Type B pancreatic cell (in vitro differentiated cells): ENCODE measurements at places on chromosomes 1 and 21.

DNA sequence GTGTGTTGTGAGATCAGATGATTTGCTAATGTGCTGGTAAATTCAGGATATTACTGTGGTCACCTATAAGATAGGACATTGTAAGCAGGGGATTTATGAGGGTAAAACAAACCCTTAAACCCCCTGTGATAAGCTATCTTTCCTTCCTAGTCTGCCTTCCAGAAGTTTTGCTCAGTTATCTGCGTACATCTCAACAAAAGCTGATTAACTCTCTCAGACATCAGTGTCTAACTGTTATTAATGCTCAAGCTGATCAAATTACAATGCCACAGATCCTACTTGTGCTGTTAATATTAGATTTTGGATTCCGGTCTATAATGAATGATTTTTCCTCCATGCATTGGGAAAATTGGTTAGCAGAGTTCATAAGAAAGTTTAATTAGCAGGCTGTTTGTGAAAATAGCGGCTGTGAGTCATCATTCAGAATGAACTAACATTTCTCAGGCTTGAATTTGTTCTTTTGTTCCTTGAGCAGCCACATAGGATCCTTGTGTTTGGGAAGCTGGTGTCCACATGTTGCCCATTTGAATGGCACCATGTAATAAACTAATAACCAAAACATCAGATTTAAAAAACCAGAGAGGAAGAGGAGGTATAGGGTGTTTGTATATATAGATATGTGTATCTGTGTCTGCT is 48.7 kb downstream of the ELAVL4 start:
- no peak for DNase-seq
- no peaks in the 10 kb centered on the region for H3K4me1 ChIP-seq
- no peak overlapping the region for H3K27ac ChIP-seq
- H3K27me3 ChIP-seq: peaks cover 6% of the 10 kb centered on the region
- H3K4me3 ChIP-seq: no peak overlapping the region
- H3K36me3 ChIP-seq: no peaks in the 10 kb centered on the region

GRCh38 chr1:107804741-107805140 is 160.2 kb downstream of the VAV3 start:
- no peaks in the 10 kb centered on the region for H3K36me3 ChIP-seq
- H3K4me3 ChIP-seq: no peak overlapping the region
- no peak overlapping the region for H3K27ac ChIP-seq
- DNase-seq: no peak

DNA sequence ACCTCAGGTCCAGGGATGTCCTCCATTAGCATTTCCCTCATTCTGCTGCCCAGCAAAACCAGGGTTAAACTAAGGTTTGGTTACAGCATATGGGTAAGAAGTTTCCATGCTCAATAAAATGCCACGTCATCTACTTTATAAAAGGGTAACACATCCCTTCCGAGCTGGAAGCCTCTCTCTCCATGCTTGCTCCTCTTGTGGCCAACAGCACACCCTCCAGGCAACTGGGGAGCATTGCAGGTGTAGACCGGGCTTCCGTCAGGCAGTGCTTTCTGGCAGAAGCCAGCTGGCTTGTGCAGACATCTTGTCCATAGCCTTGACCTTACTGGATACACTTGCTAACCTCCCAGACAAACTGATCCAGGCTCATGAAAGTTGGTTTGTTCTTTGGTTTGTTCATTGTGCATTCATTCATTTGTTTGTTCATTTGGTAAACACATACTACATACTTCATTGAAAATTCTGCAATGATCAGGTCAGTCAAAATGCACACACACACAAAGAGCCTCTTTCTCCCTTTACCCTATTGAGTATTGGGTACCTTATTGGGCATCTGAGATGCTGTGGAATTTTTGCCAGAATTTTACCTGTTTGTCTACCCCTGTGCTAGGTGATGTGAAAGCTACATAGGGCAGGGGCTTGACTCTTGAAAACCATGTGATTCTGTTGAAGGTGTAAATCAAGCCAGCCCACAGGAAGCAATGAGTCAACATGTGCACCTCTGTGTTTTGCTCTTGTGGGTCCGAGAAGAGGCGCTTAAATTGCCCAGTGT is 422.8 kb downstream of the CAMTA1 start:
- DNase-seq: no peak
- peaks cover 39% of the 10 kb centered on the region for H3K27me3 ChIP-seq
- no peak overlapping the region for H3K27ac ChIP-seq
- H3K36me3 ChIP-seq: no peaks in the 10 kb centered on the region
- no peaks in the 10 kb centered on the region for H3K4me1 ChIP-seq

GRCh38 chr1:226820941-226821718 is 49.3 kb upstream of the PSEN2 start:
- no peak overlapping the region for H3K27ac ChIP-seq
- peaks cover 13% of the 10 kb centered on the region for H3K4me1 ChIP-seq
- no peak overlapping the region for H3K4me3 ChIP-seq
- no peak for DNase-seq

- peaks cover 4% of the 10 kb centered on the region for H3K36me3 ChIP-seq
- peaks cover 26% of the 10 kb centered on the region for H3K4me1 ChIP-seq
- no peak overlapping the region for H3K4me3 ChIP-seq
- H3K27me3 ChIP-seq: peaks cover 3% of the 10 kb centered on the region
- no peak overlapping the region for H3K27ac ChIP-seq
These were observed 114.5 kb downstream of the NUF2 start for GRCh38 chr1:163436140-163436812.

GRCh38 chr1:228511546-228512445 is 24.6 kb downstream of the RNF187 start:
- H3K4me1 ChIP-seq: no peaks in the 10 kb centered on the region
- peaks cover 74% of the 10 kb centered on the region for H3K27me3 ChIP-seq
- DNase-seq: peak; percentile 63
- H3K4me3 ChIP-seq: no peak overlapping the region
- H3K27ac ChIP-seq: no peak overlapping the region
- no peaks in the 10 kb centered on the region for H3K36me3 ChIP-seq

DNA sequence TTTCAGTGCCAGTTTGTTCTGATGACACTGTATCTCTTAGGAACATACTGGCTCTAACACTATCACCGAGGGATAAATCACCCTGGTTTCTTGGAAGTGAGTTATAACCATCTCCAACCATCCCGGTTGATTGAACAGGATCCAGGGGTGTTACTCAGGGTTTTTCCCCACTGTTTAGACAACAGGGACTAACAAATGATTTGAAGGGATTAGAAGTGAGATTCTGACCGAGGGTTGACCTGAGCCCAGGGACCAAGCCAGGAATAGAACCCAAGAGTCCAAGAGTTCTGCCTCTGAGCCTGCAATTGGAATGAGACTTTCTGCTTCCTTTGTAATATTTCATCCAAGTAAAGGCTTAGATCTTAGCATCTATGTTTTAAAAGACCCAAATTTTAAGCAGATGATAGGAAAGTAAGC is 154.0 kb downstream of the DHRS3 start:
- H3K4me1 ChIP-seq: peaks cover 42% of the 10 kb centered on the region
- H3K36me3 ChIP-seq: peaks cover 46% of the 10 kb centered on the region
- DNase-seq: no peak
- H3K4me3 ChIP-seq: no peak overlapping the region

DNA sequence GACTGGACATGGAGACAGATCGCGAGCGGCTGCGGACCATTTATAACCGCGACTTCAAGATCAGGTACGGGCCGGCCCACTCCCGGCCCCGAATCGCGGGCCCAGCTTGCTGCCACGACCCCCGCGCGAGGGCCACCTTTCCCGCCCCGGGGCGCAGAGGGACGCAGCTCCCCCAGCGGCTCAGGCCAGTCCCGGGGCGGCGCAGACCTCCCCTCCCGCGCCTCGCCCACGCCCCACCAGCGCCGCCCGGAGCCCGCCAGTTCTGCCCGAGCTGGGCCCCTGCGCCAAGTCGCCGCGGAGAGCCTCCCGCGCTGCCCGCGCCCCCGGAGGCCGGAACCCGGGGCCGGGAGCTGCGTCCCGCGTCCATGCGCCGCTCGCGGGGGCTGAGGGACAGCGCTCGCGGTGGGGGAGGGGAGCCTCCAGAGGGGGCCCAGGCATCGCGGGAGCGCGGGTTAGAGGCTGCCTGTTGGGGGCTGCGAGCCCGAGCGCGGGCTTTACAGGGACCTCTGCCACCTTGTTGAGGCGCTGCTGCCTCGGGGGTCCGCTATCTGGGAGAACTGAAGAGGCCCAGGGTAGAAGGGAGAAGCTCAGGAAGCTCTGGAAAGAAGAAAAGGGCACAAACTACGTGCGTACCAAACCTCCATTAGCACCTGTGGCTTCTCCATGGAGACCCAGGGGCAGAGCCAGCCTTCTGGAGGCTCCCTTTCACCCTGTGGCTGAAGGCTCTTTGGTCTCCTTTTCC is 698 bp downstream of the MOV10 start:
- H3K36me3 ChIP-seq: peaks cover 42% of the 10 kb centered on the region
- peak overlapping the region; percentile 94 for H3K27ac ChIP-seq
- no peaks in the 10 kb centered on the region for H3K27me3 ChIP-seq
- peak overlapping the region; percentile 97 for H3K4me3 ChIP-seq

DNA sequence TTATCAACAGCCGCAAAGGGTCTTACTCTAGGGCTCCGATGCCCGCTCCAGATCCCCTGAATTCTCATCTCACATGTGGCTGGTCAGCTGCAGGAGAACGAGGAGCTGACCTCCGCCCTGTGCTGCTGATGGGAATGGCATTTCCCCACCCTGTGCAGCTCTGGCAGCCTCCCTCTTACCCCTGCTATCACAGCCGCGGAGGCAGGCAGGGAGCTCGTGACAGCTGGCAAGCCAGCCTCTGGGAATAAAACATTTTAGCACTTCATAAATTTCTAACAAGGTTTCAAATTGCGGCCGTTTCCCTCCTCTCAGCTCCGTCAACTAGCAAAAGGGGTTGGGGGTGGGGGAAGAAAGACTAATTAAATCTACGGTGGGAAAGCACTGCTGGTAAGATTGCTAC is 81.1 kb downstream of the DSCAM start:
- H3K4me1 ChIP-seq: peaks cover 5% of the 10 kb centered on the region
- peaks cover 19% of the 10 kb centered on the region for H3K27me3 ChIP-seq
- H3K27ac ChIP-seq: no peak overlapping the region
- no peaks in the 10 kb centered on the region for H3K36me3 ChIP-seq
